ENCODE measurements at places on chromosomes 4 and X.

DNA sequence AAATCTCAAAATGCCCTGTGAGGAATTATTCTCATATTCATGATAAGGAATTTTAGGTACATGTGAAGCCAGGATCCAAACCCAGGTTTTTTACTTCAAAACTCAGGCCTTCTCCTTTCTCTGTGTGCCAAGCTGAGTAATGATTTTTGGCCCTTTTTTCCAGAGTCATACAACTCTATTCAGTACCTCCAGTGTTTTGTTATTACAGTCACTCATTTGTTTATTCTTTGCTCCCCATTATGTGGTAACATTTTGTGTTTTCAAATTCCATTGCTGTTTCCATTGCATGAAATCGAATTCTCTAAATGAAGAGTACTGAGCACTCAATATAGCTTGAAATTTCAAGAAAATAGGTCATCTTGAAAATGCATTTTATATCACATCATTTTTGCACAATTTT lies 315.4 kb downstream of the NR3C2 start:
- DNase-seq: no peak

DNA sequence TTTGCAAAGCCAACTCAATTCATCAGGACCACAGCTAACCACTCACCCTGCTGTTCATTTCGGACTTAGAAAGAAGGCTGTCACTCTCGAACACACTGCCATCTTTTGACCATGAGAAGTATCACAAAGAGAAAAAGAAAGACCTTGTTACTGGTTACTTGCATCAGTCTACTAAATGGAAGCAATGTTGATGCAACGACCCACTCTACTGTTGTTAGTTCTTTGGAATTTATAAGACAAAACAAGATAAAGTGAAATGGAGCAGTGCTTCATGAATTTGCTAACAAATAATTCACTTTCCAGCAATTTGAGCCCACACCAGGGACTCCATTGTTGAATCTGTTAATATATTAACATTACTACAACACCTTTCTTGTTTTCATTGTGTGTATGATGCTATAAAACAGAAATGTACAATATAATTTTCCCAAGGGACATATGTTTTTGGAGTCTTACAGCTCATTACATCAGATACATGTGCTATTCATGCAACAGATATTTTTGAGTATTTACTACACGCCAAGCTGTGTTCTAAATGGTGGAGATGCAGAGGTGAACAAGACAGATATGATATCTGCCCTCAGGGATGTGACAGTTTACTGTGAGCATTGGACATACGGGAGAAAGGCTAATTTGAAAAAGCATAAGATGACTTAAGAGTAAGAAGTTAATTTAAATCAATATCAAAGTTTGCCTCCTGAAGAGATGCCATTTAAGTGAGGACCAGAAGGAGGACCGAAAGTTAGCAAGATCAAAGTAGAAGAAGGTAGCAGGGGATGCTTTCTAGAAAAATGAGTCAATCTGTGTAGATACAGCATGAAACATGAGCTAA lies 87.2 kb downstream of the AREG start:
- peak; percentile 37 for DNase-seq

DNA sequence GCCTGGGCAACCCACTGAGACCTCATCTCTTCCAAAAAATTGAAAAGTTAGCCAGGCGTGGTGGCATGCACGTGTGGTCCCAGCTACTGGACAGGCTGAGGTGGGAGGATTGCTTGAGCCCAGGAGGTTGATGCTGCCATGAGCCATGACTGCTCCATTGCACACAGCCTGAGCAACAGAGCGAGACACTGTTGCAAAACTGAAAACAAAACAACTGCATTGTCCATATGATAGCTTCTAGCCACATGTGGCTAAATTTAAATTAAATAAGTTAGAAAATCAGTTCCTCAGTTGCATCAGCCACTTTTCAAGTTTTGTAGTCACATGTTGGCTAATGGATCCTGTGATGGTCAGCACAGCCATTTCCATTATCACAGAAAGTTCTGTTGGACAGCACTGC lies 67.9 kb downstream of the GAB1 start:
- no peak for DNase-seq

GRCh38 chr4:160319221-160319867 lies 1216.5 kb downstream of the RAPGEF2 start:
- no peak for DNase-seq

GRCh38 chr4:52983563-52984303 lies 121.6 kb downstream of the RASL11B start:
- DNase-seq: no peak

DNA sequence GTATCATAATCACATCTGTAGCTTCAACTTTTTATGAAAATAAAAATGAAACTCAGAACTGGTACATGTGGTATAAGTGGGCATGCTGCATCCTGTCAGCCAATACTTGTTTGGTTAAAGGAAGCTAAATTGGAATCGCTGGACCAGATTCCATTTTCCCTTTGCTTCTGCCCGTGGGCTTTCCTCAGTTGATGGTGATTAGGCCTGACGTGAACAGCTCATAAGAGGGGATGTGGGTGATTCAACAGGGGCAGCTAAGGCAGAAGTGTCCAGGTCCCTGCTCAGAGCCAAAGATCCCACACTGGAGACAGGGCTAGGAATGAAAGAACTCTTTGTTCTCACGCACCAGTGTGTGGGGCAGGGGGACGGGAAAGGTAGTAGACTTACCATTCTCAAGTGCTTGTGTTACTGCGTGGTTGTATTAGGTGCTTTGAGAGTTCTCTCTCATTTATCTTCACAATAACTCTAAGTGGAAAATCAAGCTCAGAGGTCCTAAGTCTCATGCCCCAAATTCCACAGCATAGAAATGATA lies 63.2 kb upstream of the GUCY1A1 start:
- DNase-seq: no peak

DNA sequence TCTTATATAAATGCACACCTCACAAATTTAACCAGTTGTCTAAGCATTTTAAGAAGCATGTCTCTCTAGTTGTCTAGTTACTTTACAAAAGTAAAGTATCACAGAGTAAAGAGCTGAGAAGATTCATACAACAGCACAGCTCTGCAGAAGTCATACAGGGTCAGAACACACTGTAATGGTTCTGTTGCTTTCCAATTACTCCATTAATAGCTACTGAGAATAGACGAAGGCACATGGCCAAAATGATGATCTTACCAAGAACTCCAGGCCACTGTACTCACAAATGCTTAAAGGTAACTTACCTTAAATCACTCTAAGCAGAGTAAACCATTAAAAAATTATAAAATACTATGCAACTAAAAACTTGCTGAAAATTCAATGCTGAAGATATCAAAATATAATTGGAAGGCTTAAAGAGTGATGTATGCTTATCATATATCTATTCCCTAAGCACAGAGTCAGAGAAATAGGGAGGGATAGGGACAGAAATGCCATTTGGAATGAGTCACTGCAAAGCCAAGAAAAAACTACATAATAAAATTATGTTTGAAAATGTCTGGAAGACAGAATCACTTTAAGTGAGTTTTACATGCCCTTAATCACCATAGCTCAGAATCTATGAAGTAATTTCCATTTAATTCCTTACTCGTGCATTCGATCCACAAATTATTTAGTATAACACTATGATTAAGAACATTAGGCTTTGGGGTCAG lies 71.0 kb downstream of the DDX60L start:
- DNase-seq: no peak

Data from left renal pelvis (tissue), 4 donors.